ENCODE measurements at places on chromosomes 1 and 21.
A peak's percentile ranks its signal among the peaks of the same experiment; 100 is the strongest.

- no peak for DNase-seq
Measured at GRCh38 chr1:156400191-156400935, 31.4 kb downstream of the RHBG start.

GRCh38 chr1:110581682-110582145, 24.4 kb downstream of the KCNA2 start:
- no peak for DNase-seq

- no peak for DNase-seq
Measured at GRCh38 chr1:112231331-112231730, 164.7 kb upstream of the CTTNBP2NL start.

DNA sequence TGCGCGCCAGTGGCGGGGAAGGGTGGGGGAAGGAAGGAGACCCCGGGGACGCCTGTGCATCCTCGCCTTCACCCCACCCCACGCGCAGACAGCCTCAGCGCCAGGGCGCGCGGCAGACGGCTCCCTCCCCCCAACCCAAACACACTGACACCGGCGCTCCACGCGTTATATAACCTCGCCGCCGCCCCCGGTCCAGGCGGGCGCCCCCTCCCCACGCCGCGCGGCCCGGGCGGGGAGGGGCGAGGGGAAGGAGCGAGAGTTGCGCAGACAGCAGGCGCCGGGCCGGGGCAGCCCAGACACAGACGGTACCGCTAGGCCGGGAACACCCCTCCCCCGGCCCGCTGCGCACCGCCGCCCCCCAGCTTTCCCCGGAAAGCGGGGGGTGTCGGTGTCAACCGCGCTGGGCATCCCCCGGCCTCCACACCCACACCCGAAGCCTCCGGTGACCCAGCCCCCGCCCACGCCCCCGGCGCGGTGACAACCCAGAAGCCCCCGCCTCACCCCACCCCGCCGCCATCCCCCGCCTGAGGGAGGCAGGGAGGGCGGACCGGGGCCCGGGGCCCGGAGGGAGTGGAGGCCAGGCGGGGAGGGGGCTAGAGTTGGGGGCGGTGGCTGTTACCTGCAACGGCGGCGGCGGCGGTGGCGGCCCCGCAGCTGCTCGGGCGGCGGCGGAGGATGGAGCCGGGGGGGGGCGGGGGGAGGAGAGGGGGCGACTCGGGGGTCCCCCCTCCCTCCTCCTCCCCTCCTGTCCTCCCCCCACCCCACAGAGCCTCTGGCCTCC, 432 bp downstream of the AKT3 start:
- peak; percentile 62 for DNase-seq

- DNase-seq, result no peak
Measured at GRCh38 chr1:233393084-233393840, 65.7 kb downstream of the MAP3K21 start.

GRCh38 chr1:241837901-241838300, 10.1 kb upstream of the EXO1 start:
- DNase-seq, result no peak

DNA sequence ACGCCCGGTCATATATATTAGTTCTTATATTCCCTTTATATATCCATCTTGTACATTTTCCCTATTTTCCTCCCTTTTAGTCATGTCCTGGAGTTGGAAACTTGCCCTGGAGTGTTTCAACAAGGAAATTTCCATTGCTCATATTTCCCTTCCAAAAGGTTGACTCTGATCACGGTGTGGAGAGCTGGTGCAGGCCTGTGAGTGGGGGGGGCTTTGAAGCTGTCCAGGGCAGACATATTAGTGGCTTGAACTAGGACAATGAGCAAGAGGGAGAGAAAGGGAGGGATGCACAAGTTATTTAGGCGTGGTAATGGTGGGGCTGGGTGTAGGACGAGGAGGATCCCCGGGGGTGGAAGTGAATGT, 30.4 kb upstream of the TMEM61 start:
- no peak for DNase-seq

DNA sequence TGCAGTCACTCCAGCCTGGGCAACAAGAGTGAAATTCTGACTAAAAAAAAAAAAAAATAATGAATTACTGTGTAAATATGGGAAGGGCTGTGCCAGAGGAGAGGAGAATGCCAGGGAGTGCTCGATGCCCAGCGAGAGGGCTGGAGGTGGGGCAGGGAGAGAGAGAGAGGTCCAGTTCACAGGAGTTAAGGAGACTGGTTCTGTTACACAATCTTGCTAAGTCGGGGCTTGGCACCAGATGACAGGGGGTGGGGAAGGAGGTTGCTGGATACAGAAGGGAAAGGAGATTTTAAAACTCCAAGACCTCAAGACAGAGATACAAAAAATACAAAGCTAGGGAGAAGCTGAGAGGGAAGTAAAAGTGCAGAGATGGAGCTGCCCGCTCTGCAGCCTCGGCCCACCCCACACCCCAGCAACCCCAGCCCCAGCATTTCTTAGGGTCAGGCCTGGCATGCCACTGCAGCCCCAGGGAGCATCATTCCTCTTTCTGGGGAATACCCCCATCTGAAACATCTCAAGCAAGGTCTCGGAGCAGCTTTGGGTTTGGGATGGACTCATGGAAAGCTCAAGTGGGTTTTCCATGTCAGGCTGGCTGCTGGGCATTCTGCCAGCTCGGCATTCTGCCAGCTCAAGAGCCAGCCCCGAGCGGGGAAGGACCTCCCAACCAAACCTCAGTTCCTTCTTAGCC, 991 bp downstream of the SELENBP1 start:
- no peak for DNase-seq

GRCh38 chr1:244552336-244552735, 91.3 kb downstream of the CATSPERE start:
- DNase-seq, result no peak

DNA sequence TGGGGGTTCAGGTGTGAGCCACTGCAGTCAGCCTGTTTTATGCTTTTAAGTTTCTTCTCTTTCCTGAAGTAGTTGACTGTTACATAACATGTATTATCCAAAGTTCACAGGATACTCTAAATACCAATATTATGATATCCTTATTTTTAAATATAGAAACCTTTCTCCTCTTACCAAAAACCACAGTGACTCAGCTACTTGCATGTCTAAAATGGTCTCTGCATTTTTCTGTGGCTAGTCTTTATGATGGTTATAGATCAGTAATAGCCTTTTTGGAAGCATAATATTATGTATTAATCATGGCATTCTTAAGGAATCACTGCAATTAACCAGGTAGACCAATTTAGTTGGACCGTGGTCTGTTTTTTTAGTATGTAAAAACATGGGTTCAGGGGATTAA, 210.8 kb upstream of the CACYBP start:
- DNase-seq, result no peak

DNA sequence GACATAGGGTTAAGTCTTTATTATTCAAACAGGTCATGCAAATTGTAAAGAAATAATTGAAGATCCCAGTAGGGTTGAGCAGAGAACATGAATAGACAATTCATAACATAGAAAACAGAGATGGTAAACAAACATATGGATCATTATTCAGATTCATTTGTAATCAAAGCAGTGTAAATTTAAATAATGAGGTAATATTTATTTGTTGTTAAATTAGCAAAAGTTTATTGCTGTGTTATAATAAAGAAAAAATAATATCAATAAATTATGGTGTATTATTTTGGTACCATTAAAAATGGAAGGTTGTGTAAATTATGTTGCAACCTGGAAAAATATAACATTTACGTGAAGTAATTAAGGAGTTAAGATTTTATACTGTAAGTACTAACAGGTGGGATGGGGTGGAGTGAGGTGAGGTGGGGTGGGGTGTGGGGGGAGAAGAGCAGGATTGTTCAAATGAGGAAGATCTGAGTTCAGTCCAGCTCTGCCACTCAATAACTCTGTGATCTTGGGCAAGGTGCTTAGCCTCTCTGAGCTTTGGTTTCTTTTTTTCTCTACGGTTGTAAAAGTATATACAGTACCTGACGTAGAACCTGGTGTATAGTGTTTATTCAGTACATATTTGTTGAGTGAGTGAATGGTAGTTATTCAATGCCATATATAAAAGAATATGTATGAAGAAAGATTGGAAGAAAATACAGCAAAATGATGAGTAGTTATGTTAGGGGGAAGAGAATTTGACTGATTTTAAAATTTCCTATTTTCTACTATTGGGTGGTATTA, 140.3 kb upstream of the KIF26B start:
- no peak for DNase-seq

GRCh38 chr1:26378088-26378878, 5.7 kb upstream of the ZNF683 start:
- DNase-seq, result peak; percentile 83

DNA sequence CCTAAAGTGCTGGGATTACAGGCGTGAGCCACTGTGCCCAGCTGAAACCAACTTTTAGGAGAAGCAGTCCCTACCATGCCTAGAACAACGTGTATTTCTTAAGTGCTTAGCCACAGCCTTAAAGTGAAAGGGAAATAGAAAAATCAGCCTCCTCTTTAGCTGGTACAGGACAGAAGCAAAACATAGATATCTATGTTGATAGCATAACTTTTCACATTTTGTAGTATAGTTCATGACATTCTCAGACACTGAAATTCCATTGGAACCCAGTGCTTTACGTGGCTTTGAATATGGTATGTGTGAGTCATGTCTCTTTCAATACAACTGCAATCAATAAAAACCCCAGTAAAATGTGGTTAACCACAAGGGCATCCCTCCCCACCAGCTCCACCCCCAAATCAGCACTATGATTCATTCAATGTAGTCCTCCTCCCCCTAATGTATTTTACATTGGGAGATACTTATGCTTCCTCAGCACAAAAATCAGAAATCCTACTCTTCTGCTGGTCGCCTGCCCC, 32.1 kb downstream of the TGFB2 start:
- peak; percentile 75 for DNase-seq

DNA sequence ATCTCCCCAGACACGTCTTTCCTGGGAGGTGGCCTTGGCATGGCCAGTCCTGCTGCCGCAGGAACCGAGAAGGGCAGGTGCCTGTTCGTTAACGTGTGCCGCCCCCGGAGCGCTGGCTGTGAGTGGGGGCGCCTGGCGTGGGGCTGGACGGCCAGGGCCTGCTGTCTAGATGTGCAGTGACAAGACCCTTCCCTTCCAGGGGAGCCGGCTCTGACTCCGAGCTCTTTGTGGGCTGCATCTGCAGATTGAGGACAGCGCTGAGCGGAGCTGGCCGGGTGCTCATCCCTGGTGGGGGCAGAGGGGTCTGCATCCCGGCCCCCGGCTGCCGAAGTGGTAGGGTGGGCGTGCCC, 13.0 kb downstream of the COL18A1 start:
- DNase-seq, result no peak

DNA sequence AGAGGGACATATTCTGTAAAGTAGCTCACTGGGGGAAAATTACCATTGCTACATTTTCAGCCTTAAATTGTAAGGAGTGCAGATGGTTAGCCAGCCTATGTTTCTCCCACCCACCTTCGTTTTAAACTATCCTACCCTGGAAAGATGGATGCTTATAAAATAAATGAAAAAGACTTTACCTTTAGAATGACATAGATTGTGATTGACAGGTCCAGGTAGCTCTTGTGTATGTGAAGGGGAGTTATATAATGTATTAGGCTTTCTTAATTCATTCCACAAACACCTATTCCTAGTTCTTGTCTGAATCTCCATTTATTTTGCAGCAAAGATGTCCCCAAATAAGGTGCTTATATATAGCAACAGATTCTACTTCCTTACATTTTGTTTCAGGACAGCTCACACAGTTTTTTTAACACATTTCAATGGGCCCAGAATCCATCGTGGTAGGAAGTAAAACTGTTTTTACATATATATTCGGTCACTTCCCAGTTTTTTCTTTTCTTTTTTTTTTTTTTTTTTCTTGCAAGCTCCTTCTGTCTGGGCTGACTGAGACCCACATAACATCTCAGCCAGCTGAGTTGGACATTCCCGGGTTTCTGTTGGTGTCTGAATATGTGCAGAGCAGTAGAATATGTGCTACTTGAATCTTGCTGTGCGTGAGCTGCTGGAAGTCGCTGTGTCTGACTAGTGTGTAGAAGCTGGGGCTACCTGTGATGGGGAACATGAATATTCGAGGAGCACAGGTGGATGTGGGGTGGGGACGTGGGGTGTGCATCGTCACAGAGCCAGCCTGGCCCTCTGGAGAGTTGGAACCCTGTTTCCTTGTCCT, 27.8 kb downstream of the UCK2 start:
- DNase-seq, result no peak

- no peak for DNase-seq
Measured at GRCh38 chr1:244447024-244447423, 4.7 kb downstream of the ADSS2 start.

DNA sequence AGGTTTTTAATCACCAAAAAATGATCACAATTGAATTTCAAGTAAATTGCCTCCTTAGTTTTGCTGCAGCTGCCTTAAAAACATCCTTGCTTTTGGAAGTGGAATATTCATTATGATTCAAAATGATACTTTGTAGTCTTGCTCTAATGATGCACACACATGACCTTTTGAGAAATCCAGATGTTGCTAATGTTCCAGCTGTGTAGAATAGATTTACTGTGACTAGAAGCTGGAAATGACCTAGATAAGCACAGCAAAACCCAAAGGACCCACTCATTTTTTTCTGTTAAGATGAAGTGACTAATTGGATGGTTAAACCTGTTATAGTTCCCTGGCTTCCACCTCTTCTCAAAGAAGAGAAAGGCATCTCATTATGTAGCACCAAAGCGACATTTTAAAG, 64.6 kb upstream of the RALGPS2 start:
- DNase-seq, result no peak

DNA sequence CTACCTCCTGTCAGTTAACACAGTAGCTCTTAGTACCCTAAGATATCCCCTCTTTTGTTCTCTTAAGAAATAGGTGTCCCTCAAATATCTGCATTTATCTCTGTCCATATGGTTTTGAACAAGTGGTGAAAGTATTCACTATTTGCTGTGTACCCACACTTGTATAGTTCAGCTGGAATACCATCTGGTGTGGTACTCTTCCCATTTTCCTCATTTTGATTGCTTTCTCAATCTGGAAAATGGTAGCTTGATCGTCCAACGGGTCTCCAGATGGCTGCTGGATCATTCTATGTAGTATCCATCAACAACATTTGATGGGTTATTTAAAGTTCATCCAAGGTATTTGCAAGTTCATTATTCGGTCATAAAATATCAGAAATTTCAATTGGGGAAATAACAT, 100.3 kb upstream of the DPYD start:
- DNase-seq, result no peak

- DNase-seq, result no peak
Measured at GRCh38 chr21:42550817-42551216, 37.2 kb downstream of the SLC37A1 start.

GRCh38 chr1:57404884-57405283, 19.0 kb downstream of the DAB1 start:
- no peak for DNase-seq

- no peak for DNase-seq
Measured at GRCh38 chr1:149844650-149845255, 54.6 kb upstream of the BOLA1 start.

- DNase-seq, result no peak
Measured at GRCh38 chr1:51420867-51421627, 90.7 kb upstream of the TTC39A start.

All from activated naive CD8-positive, alpha-beta T cell treated with anti-CD3 and anti-CD28 coated beads for 36 hours (primary cell).